Adrenal gland (tissue), 19 donors: ENCODE measurements at places on chromosomes 4 and X. TPM values are rescaled to one million over a fixed set of nuclear protein-coding genes. Genes with fewer than 3 reads are reported as not detected.

The IDUA gene
- 8.0 TPM for total RNA-seq

The CYBB gene
- total RNA-seq = 62.0 TPM

- no peaks in the 10 kb centered on the region for H3K27me3 ChIP-seq
- no peak for DNase-seq
- no peaks in the 10 kb centered on the region for H3K36me3 ChIP-seq
- H3K27ac ChIP-seq = no peak overlapping the region
Observed at GRCh38 chr4:8356856-8357255, 83.7 kb downstream of the ACOX3 start.

The CT47B1 gene
- total RNA-seq = not detected

The CD40LG gene
- total RNA-seq = not detected

The IL2RG gene
- 1.3 TPM for total RNA-seq

DNA sequence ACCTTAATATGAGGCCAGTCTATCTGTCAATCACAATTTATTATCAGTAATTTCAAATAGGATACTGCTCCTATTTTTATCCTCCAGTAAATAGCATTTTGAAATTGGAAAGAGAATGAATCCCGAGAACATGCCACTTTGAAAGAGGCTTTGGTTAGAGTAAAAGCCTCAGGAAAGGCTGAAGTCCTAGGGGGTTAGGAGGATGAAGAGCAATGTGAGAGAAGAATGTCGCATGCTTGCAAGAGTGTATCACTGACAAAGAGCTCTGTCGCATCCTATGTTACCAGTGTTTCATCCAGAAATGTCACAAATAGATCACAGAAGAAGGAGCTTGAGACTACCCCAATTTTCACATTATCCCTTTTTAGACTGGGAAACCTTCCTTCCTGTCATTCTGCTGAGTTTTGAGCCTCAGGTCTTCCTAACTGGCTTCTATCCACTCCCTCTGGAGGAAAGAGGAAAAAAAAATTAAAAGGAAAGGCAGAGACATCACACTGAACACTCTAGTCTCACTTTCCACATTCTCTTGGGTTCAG, 39.8 kb downstream of the GPM6A start:
- no peak for DNase-seq
- H3K27ac ChIP-seq = no peak overlapping the region
- no peak overlapping the region for H3K4me3 ChIP-seq
- no peaks in the 10 kb centered on the region for H3K4me1 ChIP-seq
- H3K36me3 ChIP-seq = no peaks in the 10 kb centered on the region

The CTAG2 gene
- total RNA-seq = not detected

The KCND1 gene
- 0.24 TPM for total RNA-seq

DNA sequence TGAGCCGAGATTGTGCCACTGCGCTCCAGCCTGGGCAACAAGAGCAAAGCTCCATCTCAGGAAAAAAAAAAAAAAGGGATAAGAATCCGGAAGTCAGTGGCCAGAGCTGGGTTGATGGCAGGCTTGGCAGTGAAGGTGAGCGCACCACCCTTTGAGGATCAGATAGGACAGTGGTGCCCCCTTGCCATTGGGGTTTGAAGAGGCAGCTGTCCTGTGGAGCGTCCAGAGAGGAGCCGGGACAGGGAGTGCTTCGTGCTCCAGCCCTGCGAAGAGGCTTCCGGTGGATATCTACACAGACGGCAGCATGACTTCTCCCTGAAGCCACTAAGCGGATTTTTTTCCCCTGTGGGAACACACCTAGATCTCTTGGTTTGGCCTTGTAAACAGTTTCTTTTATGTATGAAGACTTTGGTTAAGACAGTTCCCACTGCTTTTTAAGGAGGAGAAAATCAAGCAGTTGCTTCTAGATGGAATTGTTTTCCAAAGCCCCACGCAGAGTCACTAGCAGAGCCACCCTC, 6.5 kb downstream of the TBC1D14 start:
- no peak for DNase-seq
- no peak overlapping the region for H3K27ac ChIP-seq
- no peaks in the 10 kb centered on the region for H3K27me3 ChIP-seq

- H3K27ac ChIP-seq = no peak overlapping the region
- no peak for DNase-seq
- no peak overlapping the region for H3K4me3 ChIP-seq
Observed at GRCh38 chr4:67397931-67398330, 147.4 kb downstream of the CENPC start.

DNA sequence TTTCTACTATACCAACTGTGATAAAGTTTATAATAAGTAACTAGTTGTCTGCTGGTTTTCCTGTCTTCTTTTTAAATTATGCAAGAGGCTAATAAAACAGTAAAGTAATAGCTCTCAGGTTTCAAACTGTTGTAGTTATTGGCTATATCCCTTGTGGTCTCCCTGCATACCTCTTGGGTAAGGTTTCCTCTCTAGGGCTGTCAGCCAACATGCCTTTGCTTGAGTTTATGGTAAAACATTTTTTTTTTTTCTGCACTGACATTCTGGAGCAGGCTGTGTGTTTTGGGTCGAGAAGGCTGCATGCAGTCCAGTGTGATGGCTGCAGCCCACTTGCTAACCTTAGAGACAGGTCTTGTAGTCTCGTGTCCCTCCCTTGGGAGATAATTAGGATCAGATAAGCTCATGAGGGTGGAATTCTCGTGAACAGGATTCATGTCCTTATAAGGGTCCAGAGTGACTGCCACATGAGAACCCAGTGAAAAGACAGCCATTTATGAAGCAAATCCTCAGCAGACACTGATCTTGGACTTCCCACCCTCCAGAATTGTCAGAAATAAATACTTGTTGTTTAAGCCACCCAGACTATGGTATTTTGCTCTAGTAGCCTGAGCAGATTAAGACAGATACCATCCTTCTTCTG, 831.2 kb downstream of the CCSER1 start:
- no peak overlapping the region for H3K27ac ChIP-seq
- no peak for DNase-seq
- H3K27me3 ChIP-seq = no peaks in the 10 kb centered on the region
- H3K36me3 ChIP-seq = no peaks in the 10 kb centered on the region
- H3K4me3 ChIP-seq = no peak overlapping the region

DNA sequence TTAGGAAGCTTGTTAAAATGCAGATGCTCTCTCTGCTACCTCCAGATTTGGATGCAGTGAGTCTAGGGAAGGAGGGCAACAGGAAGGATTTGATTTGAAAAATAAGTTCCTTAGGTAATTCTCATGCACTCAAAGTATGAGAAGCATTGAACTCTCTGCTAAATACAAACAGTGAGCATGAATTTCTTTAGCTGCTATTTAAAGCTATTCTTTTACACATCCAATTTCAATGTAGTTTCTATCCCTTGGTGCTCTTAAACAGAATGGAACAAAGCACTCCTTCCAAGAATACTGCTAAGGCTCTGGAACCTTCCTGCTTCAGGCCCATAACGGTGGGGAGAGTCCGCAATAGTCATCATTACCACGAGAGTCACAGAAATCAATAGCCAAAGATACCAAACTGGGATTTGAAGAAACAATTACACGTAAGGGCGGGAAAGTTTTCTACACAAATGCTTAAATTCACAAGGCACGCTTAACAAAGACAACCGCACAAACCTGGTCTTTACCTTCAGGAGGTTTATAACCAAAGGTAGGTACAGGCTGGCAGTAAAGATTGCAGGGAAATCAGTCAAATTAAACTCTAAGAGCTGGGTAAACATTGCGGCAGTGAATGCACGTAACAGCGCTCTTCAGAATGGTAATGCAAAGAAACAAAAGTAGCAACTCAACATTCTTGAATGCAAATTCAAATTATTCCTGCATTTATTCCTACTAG, 123.2 kb upstream of the NAP1L5 start:
- H3K27ac ChIP-seq = peak overlapping the region; percentile 11
- peaks cover 57% of the 10 kb centered on the region for H3K4me1 ChIP-seq
- H3K27me3 ChIP-seq = no peaks in the 10 kb centered on the region
- no peak overlapping the region for H3K4me3 ChIP-seq
- no peak for DNase-seq

DNA sequence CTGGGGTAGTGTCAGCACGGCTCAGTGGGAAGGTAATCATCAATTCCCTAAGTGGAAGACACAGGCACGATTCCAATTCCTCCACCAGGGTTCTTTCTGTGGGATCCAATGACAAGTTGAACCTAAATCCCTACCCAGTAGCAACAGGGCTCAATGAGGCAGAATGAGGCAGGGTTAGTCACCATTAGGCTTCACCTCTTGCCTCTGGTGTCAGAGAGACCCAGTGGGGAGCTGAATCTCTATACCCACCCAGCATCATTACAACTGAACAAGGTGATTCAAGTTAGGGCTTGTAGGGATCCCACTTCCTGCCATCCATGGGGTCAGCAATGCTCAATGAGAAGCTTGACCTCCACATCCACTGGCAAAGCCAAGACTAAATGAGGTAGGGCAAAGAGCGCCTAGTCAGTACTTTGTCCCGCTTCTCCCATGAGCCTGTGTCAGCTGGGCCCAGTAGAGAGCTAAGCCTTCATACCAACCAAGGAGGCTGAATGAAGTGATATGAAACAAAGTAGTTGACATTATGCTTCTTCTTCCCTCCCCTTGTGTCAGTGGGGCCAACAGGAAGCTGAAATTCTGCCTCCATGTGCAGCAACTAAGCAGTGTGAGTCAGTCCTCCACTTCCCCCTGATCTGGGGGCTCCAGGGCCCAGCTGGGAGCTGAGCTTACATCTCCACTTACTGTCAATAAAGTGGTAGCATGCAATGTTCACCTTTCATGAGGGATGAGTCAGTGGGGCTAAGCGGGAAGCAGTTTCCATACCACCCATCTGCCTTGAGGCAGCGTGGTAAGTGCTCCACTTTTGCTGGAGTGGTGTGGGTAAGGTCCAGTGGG, 36.4 kb upstream of the RBM41 start:
- no peaks in the 10 kb centered on the region for H3K36me3 ChIP-seq
- DNase-seq = no peak
- H3K4me1 ChIP-seq = no peaks in the 10 kb centered on the region

DNA sequence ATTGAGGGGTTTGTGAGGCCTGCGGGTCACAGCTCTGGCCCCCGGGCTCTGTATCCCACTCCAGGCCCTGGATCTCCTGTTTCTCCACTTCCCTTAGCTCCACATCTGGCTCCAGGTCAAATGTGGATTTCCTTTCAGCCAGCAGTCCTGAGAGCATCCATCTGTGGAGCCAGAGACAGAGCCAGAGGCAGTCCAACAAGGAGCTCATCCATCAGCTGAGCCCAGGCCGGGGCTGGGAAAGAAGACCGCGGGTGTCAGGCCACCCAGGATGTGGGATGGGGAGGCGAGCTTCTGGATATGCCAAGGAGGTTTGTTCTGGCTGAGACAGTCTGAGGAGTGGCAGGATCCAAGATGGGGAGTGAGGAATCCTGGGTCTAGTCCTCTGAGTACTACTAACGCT, 91.7 kb downstream of the EFNB1 start:
- H3K27ac ChIP-seq = no peak overlapping the region
- H3K4me3 ChIP-seq = no peak overlapping the region
- no peak for DNase-seq
- H3K4me1 ChIP-seq = no peaks in the 10 kb centered on the region
- peaks cover 26% of the 10 kb centered on the region for H3K27me3 ChIP-seq

- H3K27ac ChIP-seq = no peak overlapping the region
- H3K36me3 ChIP-seq = no peaks in the 10 kb centered on the region
- no peaks in the 10 kb centered on the region for H3K4me1 ChIP-seq
- no peaks in the 10 kb centered on the region for H3K27me3 ChIP-seq
Observed at GRCh38 chr4:174365018-174365587, 81.4 kb downstream of the CEP44 start.
